ENCODE measurements at places on chromosomes 5 and 9.

- DNase-seq: peak; percentile 63
These were observed 13.3 kb upstream of the RECK start for GRCh38 chr9:36023260-36024048.

- no peak for DNase-seq
These were observed 294.3 kb downstream of the TLE1 start for GRCh38 chr9:81394881-81395675.

GRCh38 chr9:22452415-22453010 lies 5.9 kb downstream of the DMRTA1 start:
- DNase-seq: peak; percentile 91

DNA sequence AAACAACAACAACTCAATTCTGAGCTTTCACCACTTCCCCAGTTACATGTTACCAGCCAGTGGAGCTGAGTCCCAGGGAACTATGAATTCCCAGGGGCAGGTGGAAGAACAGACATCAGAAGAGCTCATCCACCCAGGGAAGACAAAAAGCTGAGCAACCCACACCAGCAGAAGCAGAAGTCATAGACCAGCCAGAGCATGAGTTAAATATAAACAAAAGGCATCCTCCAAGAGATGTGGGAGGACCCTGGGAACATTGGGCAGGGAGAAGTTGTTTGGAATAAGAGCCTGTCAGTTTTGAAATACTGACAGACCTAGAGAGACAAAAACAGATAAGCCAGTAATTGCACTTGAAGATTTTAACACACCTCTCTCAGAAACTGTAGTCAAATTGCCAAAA lies 102.3 kb upstream of the LMX1B start:
- no peak for DNase-seq

DNA sequence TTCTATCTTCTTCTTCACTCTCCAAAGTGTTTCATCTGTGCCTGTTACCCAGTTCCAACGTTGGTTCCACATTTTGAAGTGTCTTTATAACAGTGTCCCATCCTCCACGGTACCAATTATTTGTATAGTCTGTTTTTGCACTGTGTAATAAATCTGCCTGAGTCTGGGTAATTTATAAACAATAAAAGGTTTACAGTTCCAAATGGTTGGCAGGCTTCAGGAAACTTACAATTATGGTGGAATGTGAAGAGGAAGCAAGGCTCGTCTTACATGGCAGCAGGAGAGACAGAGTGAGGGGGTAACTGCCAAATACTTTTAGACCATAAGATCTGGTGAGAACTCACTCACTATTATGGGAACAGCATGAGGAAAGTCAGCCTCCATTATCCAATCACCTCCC lies 465.4 kb upstream of the CDH9 start:
- DNase-seq: no peak

DNA sequence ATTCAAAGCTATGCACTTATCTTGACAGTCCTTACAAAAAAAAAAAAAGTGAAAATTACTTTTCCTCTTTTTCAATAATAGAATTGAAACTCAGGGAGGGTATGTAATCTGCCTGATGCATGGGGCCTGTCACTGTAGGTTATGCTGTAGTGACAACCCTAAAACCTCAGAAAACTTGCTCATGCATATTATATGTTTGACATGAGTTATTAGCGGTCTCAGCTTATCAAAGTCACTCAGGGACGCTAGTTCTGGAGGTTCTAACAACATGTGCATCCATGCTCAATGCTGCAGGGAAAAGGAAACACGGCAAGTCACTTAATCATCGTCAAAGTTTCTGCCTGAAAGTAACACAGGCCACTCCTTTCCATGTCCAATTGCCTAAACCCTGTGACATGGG lies 78.4 kb upstream of the TMEM252 start:
- DNase-seq: no peak

- DNase-seq: no peak
These were observed 90.4 kb downstream of the MVB12B start for GRCh38 chr9:126417043-126417442.

- no peak for DNase-seq
These were observed 92.8 kb upstream of the RAD23B start for GRCh38 chr9:107190061-107190935.

DNA sequence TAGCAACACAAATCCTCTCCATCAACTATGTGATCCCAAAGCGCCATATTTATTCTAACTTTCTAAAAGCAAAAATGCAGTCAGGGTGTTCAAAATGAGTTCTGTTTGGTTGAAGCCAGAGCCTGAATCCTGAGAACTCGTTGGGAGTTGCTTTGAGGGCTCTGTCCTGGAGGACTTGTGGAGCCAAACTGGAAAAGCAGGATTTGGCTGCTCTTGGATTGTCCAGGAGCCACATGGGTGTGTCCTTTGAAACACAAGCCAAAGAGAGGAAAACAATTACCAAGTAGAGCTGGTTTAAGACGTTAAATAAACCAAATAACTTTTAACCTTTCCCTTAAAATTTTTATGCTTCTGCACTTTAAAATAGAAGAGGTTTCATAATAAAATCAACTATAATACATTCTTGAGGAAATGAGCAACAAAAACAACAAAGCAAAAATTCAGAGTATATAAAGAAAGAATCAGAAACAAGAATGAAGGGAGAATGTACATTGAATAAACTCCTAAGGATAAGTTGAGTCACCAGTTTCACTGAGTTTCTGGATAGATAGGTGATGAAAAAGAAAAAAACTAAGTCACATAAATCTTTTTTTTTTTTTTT lies 13.5 kb downstream of the C5orf46 start:
- DNase-seq: no peak

DNA sequence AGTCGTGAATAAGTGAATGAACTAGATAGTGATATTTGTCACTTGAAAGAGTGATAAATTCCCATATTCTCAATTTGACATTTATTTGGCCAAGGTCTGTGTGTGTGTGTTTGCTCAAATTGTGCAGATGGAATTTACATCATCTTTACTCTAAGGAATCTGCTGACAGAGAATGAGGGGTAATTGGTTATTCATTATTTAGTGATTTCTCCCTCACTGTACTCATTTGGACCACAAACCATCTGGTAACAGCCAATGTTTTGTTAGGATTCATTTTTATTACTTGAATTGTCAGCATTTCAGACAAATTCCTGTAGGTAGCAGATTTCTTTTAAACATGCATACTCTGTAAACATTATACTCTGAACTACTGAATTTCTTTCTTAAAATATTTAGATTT lies 15.6 kb downstream of the VCAN start:
- DNase-seq: no peak

DNA sequence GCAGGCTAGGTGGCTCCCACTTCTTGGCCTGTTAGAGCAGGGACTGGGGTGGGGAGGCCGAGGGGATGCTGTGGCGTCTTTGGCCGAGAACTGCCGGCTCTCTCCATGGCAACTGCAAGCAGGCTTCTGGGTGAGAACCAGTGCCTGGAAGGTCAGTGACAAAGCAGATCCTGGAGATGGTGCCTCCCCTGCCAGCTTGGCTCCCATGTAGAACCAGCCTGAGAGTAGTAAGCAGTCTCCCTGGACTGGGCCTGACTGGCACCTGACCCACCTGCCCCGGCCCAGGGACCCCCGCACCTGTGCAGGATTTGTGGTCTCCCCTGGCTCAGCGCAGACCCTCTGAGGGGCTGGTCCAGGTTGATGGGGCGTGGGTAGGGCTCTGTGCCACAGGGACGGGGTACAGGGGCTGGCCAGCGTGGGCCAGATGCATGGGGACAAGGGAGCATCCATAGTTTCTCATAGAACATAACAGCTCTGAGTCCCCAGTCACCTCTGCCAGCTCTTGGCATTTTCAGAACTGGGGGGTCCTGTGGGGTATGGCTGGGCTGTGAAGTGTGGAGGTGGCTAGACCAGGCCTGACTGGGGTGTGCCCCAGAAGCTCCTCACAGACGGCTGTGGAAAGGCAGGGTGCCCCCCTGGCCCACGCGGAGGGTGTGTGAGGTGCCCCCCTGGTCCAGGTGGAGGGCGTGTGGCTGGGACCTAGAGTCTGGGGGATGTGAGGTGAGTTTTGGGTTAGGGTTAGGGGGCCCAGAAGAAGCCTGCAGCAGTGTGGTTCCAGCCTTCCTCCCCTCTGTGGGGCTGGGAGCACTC lies 22.2 kb downstream of the CACNA1B start:
- DNase-seq: no peak

DNA sequence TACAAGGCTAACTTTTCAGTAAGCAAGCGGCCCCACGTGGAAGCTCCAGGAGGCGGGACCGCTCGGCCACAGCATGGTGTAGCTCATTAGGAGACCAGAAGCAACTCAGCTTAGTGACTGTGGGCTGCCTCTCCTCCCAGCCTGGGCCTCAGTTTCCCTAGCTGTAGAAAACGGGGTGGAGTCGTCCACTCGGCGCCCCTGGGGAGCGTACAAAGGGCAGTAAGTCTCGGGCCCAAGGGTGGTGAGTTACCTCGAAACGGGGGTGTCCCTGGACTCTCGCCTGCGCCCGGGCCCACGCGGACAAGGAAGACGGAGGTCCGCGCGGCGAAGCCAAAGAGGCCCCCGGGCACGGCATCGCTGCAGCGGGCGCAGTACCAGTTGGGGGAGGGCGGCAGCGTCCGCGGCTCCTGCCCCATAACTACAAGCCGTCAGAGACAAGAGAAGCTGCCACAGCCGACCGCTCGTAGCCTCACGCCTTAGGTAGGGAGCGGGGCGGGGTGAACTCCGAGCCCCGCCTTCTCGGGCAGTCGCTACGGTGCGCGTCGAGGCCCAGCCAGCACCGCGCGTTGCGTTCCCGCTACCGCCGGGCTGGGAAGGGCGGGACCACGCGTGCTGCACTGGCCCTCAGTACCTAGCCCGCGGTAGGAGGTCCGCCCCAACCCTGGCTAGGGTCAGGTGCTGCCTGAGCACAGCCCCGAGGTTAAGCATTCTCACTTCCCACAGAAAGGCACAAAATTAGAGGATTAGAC lies at the start of gene GEMIN5:
Gene GEMIN5, minus strand, starts transcription at position 494 of the 749 bp plus-strand sequence. Its CDS starts 78 bp downstream, at position 416.
- DNase-seq: peak; percentile 80

DNA sequence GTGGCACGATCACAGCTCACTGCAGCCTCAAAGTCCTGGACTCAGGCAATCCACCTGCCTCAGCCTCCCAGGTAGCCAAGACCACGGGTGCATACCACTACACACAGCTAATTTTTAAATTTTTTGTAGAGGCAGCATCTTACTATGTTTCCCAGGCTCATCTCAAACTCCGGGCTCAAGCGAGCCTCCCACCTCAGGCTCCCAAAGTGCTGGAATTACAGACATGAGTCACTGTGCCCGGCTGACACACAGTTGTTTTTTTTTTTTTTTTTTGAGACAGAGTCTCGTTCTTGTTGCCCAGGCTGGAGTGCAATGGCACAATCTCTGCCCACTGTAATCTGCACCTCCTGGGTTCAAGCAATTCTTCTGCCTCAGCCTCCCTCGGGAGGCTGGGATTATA lies 70.1 kb upstream of the CNOT6 start:
- DNase-seq: no peak

- DNase-seq: peak; percentile 81
These were observed 107.4 kb downstream of the LHFPL2 start for GRCh38 chr5:78541086-78541654.

- no peak for DNase-seq
These were observed 12.4 kb upstream of the TYRP1 start for GRCh38 chr9:12680757-12681156.

- DNase-seq: no peak
These were observed 198.6 kb downstream of the MSX2 start for GRCh38 chr5:174922955-174923354.

DNA sequence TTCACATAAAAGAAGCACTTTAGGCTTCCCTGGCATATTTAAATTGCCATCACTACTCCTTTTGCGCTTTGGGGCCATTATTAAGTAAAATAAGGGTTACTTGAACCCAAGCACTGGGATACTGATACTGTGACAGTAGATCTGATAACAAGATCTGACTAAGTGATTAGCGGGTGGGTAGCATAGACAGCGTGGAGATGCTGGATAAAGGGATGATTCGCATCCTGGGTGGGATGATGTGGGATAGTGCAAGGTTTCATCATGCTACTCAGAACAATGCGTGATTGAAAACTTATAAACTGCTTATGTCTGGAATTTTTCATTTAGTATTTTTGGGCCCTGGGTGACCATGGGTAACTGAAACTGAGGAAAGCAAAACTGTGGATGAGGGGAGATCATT lies 75.1 kb downstream of the PTTG1 start:
- DNase-seq: peak; percentile 20

GRCh38 chr9:136010615-136011361 lies 49.6 kb upstream of the UBAC1 start:
- DNase-seq: no peak

- no peak for DNase-seq
These were observed 264.6 kb downstream of the ARHGEF28 start for GRCh38 chr5:73890569-73890968.

GRCh38 chr9:31996331-31996730 lies 388.1 kb upstream of the ACO1 start:
- no peak for DNase-seq

DNA sequence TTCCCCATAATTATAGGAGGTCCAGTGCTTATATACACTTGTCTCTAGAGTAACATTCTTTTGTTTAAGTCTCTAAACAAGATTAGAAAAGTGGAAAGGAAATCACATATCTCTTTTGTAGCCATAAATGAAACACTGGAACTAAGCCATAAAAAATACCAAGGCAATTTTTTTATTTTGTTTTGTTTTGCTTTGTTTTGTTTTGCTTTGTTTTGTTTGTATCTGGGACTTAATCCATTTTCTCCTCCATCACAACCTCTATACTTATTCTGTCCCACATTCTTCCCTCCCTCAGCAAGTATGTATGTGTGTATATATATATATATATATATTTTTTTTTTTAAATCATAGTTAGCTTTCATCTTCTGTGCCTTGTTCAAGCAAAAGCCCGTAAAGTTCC lies 436.6 kb upstream of the MPDZ start:
- DNase-seq: no peak

DNA sequence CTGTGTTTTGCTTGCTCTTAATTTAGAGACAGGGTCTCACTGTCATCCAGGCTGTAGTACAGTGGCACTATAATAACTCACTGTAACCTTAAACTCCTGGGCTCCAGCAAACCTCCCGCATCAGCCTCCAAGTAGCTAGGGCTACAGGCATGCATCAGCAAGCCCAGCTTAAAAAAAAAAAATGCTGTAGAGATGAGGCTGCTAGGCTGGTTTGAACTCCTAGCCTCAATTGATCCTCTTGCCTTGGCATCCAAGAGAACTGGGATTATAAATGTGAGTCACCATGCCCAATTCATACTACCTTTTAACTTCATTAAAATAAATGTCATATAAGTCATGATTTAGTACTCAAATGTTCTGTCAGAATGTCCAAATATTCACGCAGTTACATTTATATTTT lies 2195.7 kb upstream of the C9orf72 start:
- DNase-seq: no peak

- no peak for DNase-seq
These were observed 14.6 kb downstream of the NREP start for GRCh38 chr5:111742177-111742994.
